ENCODE measurements at places on chromosomes 4 and X.

DNA sequence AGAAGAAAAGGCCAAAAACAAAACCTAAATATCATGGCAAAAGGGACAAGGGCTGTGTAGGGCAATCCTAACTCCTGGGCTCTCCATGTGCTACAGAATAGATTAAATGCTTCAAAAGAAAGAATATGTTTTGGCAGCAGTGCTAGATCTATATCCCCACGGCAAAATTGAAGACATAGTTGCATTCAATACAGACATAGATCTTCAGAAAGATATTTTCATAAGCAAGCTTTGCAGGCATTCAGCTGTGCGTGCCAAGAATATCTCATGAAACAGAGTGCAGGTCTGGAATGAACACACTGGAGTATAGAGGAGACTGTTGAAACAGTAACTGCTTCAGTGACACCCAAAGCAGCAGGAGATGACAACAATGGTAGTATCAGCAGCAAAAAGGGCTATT lies 1476.9 kb downstream of the ARAP2 start:
- DNase-seq = no peak

DNA sequence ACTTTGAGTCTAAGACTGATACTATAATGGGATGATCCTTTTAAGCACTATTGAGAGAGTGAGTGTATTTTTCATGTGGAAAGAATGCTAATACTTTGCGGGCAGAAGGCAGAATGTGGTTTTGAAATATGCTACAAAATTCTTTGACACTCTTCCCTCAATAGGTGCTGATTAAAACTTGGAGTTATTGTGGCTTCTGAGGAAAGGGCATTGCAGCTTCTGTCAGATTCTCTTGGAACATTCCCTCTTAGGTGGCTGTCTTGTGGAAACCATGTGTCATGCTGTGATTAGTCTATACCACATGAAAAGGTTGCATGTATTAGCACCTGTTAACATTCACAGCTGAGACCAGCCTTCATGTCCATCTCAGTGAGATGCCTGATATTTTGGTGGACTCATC lies 547.0 kb downstream of the STIM2 start:
- DNase-seq = no peak

GRCh38 chr4:82614838-82615449 lies 53.2 kb upstream of the TMEM150C start:
- no peak for DNase-seq

- no peak for DNase-seq
These were observed 279.2 kb upstream of the BOD1L1 start for GRCh38 chr4:13906727-13907126.

- no peak for DNase-seq
These were observed 17.7 kb downstream of the SLC10A6 start for GRCh38 chr4:86831262-86832130.
